CD8-positive, alpha-beta T cell (primary cell): ENCODE measurements at places on chromosomes 6 and 20.
A peak's percentile ranks its signal among the peaks of the same experiment; 100 is the strongest.

DNA sequence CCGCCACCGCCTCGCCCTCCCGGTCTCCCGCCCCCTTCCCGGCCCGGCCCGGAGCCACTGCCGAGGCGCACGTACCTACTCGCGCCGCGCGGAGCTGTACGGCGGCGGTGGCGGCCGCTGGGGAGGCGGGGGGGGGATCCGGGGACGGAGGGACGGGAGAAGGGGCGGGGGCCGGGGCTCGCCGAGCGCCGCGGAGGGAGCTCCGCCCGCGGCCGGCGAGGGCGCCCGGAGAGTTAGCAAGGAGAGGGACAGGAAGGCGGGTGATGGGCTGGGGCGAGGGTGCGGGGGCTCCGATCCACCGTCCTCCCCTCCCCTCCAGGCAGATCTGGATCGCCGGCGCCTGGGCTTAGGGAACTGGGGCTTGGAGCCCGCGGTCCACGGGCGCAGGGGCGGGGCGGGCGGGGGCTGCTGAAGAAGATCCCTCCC, 548 bp upstream of the TMEM74B start:
- DNase-seq, result no peak

DNA sequence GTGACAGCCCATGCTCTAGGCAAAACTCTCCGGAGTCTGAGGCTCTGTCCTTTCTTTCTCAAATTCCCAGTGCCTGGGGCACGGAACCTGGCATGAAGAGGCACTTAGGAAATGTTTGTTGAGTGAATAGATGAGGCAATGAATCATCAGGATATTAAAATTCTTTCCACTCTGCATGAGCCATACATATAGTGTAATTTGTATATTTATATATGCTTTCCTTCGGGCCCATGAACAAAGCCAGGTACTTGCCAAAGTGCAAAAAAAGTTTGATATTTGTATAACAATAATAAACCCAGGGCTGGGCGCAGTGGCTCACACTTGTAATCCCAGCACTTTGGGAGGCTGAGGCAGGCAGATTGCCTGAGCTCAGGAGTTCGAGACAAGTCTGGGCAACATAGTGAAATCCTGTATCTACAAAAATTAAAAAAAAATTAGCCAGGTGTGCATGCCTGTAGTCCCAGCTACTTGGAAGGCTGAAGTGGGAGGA, 212.3 kb upstream of the ZNF217 start:
- DNase-seq, result no peak

GRCh38 chr6:45021676-45022075, 306.5 kb upstream of the RUNX2 start:
- DNase-seq, result no peak

GRCh38 chr6:164037171-164037870, 622.8 kb downstream of the QKI start:
- no peak for DNase-seq

GRCh38 chr20:62590309-62591121, 51.8 kb upstream of the SLCO4A1 start:
- DNase-seq, result no peak

DNA sequence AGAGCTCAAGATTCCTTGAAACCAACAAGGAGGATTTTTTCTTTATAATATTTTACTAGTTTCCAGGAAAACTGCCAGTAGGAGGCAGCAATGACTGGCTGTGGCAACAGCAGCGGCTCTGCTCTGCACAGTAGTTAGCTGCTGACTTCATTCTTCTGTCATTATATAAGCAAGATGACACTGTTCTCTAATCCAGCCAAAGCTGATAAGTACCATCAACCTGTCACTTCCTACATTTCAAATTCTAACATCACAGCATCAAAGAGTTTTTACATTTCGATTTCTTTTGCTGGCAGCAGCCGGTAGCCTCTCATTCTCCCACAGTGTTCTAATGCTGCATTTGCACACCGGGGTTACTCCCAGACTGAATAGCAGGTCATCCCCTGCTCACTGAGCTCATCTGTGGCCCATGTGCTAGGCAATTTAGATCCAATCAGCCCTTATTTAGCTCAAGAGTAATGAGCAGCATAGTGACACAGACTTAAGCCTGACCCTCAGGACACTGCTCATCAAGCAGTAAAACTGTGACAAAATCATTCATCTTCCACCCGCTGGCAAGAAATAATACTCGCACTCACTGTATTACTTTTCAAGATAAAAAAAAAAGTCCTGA, 67.8 kb downstream of the MMS22L start:
- no peak for DNase-seq

GRCh38 chr6:137602313-137603197, 108.4 kb upstream of the OLIG3 start:
- DNase-seq, result no peak

- no peak for DNase-seq
These were observed 94.2 kb upstream of the KCNK16 start for GRCh38 chr6:39416728-39417127.

DNA sequence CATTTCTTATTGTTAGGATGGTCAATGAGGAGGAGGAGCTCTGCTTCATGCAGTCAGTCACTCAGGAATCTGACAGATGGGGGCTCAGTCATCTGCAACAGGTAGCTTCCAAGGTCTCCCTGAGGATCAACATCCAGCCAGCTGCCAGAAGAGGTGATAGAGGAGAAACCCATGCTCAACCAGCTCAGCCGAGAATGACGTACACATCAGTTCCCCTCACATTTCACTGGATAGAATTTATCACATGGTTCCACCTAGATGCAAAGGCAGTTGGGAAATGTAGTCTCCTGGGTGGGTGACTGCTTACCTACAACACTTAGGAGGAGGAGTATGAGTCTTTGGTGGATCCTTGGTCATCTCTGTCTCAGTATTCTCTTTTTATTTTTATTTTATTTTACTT, 144.5 kb downstream of the CEBPB start:
- DNase-seq, result no peak

DNA sequence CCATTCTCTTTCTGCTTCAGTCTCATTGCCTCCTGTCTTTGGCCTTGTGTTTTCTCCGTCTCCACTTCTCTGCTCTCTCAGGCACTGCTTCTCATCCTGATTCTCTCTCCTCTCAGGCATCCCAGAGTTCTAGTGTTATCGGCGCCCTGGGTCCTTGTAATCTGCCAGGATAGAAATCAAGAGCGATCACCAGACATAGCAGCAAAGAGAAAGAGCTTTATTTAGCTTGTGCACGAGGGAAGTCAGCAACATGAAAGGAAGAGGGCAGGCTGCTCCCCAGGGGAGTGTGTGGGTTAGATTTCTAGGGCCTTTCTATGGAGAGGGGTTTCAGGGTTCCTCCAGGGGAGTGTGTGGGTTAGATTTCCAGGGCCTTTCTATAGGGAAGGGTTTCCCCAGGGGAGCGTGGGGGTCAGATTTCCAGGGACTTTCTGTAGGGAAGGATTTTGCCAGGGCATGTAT, 32.5 kb downstream of the SUN5 start:
- DNase-seq, result peak; percentile 66

DNA sequence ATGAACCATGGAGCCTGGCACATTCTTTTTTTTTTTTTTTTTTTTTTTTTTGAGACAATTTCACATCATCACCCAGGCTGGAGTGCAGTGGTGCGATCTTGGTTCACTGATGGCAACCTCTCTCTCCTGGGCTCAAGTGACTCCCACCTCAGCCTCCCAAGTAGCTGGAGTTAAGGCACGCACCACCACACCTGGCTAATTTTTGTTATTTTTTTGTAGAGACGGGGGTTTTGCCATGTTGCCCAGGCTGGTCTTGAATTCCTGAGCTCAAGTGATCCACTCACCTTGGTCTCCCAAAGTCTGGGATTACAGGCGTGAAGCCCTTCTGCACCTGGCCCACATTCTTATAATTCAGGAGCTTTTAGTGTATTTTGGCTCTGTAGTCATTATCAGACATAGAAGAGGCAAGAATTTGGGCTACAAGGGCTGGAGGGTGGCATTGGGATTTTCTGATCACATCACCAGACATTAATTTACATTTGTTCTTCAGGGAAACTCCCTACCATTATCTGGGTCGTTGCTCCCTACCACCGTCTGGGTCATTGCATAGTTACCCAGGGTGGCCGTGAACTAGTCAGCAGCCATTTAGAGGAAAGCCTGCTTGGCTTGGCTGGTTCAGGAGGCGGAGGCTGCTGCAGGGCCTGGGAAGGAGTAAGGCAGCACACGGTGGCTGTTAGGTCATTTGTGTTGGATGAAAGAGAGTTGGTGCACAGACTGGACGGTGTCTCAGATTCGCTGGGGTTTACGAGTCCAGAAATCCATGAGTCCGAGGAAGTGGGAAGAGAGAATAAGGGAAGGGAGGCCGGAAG, 17.6 kb downstream of the ARID1B start:
- DNase-seq, result no peak

DNA sequence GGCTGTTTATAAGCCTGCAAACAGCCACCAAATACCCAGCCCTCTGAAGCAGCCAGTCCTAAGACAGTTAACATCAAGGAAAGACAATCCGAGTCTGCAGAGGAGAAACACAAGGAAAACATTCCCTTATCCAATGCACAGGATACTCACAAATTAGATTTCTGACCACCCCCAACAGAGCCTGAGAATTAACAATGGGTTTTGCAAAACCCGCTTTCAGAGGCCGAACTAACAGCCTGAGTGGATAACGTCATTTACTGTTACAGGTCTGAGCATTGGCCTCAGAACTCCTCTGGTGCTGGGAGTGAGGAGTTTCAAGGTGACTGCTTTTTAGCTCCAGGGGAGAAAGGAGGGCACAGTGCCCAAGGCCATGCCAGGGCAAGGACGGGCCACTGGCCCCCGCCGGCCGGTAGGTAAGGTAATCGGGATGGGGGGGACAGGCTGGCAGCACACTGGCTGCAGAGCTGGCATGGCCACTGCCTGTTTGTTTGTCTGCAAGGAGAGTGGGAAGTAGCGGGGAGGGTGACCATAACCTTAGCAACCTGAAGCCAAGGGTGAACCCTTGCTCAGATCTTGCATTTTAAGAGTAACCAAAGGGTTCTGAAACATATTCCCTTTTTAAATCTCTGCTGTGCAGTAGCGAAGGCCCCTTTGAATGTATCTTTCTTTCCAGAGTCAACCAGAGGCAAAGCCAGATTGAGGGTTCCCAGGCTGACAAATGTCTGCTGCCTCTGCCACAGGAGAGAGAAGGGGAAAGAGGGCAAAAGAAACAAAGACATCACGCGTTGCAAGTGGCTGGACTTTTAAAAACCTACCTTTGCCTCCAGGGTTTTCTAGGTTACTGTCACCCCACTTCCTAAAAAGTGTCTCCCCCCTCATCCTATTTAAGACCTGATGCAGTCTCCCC, 3.9 kb downstream of the ZMYND8 start:
- DNase-seq, result no peak

DNA sequence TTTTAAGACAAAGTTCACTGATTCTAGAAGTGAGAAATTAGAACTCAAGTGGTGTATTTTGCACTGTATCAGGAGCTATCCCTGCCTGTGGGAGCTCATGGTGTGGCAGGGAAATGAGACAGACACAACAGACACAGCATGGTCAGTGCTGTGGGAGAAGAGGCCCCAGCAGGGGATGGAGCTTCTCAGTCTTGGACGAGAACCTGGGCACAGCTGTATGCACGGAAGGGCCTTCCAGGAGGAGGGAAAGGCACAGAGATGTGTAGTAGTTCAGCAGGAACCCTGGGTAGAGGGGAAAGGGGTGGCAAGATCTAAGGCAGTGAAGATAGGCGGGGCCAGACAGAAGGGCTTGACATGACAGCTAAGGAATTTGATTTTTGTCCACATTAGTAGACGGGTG, 48.8 kb upstream of the KIF25 start:
- DNase-seq, result no peak

DNA sequence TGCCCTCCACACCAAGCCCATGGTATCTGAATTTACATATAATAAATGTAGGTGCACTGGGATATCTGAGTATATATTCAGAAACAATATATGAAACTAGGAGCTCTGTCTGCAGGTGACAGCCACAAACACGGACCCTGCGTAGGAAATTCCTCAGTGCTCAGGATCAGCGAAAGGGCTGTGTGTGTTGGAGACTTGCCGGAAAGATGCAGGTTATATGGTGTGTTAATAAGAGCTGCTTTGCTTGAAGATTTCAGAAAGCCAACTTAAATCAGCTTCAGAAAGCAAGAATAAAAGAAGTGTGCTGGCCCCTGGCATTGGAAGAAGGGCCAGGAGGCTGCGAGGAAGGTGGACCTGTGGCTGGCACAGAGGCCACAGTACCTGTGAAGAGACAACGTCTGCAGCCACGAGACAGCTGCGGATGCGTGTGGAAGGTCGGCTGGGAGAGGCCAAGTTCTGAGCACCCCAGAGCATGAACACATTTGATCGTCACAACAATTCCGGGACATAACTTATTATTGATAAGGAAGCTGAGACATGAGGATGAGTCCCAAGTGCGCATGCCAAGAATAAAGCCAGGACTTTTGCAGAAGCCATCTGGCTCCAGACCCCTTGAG, 183.2 kb downstream of the DLL1 start:
- DNase-seq, result no peak

DNA sequence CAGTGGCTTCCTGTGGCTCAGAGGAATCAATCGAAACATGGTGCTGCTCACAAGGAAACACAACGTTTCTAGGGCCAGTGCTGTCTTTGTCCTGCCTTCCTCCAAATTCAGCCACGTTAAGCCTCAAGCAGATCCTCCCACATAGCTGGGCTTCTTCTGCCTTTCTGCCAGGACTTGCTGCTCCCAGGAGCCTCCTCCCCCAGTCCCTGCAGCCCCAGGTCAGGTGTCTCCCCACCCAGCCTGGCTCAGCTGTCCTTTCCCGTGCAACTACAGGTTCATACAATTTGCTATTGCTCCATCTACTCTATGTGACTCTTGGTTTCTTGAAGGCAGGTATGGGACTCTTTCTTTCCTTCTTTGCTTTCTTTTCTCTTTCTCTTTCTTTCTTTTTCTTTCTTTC, 215.3 kb upstream of the RNF24 start:
- no peak for DNase-seq

GRCh38 chr6:17744019-17744756, 37.5 kb upstream of the NUP153 start:
- DNase-seq, result no peak

DNA sequence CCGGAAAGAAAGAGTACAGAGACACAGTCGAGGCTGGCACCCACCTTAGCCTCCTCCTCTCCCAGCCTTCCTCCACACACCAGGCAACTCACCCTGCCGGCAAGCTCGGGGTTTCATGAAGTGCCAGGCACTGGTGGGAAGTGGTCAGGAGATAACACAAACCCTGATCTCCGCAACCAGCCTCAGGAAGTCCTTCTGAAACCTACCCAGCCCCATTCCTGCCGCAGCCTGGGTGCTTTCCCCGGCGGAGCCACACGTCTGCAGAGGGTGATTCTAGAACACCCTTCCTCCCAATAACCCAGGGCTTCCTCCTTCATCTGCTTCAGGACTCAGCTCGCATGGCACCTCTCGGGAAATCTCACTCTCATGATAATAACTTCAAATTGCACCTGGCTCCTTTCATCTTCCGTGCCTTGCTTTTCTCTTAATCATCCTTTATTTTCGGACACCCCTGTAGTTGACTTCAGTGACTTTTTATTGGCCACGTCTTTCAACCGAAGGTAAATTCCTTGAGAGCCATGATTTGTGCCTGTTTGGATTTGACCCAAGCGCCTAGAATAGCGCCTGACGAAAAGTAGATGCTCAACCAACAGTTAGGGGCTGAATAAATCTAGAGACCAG, 8.7 kb upstream of the HLA-E start:
- DNase-seq, result peak; percentile 47
